ENCODE measurements at places on chromosomes 3 and 15.
A peak's percentile ranks its signal among the peaks of the same experiment; 100 is the strongest.

DNA sequence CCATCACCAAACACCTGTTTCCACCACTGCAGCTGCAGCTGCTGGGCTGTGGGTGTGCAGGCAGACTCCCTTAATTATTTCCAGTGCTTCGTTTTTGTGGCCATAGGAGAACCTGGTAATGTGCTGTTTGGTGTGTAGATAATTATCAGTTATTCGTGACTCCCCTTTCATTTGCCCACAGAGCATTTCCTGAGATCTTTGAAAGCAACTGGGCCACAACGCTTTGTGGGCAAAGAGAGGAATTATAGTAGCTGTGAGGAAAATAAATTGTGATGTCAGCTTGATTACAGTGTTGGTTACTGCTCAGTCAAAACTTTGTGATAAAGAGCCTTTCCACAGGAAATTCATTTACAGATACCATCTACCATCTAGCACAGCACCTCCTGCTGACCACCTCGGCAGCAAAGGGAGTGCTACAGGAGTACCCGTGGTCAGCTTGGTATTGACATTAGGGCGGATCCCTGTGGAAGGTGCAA, 193.3 kb upstream of the SLCO3A1 start:
- no peak for DNase-seq

GRCh38 chr3:171591070-171591469, 130.9 kb upstream of the TNIK start:
- no peak for DNase-seq

DNA sequence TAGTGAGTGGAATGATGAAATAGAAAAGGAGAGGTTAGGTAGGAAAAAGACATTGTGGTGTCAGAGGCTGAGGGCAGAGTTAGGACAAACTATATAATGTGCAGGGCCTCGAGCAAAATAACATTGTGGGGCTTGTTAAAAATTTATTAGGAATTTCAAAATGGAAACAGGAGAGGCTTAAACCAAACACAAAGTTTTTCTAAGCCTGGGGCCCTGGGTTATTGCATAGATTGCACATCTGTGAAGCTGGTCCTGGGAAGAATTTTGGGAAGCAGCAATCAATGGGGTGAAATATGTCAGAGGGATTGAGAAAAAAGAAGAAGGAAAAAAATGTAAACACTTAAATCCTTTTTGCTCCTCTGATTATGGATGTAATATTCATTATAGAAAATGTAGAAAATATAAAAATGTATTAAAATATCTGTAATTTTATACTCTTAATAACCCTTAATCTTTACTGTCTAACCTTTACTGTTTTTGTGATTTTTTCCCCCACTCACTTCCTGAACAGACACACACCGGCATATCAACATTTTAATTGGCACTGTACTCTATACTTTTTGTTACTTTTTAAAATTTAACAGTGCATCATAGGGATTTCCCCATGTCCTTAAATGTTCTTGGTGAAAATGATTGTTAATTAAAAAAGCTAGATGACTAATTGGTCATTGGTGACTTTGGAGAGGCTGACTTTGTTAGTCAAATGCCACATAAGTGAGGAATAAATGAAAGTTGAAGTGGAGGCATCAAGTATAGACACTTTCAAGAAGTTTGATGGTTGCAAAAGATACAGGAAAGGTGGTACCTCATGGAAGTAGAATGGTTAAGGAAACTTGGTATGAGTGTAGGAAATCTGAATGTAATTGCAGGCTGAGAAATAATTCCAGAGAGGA, 183.4 kb downstream of the NFKBIZ start:
- no peak for DNase-seq

- no peak for DNase-seq
Observed at GRCh38 chr15:57548351-57548750, 43.4 kb upstream of the MYZAP start.

GRCh38 chr15:49709646-49710214, 88.9 kb downstream of the DTWD1 start:
- no peak for DNase-seq

GRCh38 chr3:150147776-150148175, 177.1 kb upstream of the PFN2 start:
- DNase-seq = no peak

- no peak for DNase-seq
Observed at GRCh38 chr3:181721046-181721875, 9.5 kb downstream of the SOX2 start.

DNA sequence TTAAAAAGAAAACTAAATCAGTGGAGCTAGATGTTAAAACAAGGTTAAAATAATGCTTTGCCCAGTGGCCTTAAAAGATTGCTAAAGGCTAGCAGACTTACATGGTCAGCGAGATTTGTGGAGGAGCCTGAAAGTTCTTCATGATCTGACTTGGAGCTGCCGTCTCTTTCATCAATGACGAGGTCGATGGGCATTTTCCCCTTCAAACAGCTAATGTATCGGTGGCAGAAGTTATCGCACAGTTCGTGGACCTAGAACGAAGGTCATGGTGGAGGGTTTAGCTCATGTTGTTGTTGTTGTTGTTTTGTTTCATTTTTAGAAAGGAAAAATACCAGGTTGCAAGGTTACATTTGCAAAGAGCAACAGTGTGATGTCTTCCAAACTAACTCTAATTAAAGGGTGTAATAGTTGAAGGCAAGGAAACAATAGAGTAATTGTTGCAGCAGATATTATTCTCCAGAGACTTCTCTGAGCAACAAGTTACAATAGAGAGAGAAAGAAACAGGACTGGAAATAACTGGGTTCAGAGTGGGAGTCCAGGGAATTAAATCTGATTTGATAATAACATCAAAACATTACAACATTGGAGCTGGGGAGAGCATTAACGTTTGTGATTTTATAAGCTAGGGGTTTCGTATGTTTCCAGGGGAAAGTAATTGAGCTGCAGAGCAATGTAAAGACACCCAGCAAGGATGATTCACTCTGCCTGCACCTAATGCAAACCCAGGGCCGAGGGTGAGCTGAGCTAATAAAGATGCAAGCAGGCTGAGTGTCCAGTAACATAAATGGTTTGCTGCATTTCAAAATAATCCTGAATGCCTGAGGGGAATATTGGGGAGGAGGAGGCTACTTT, 6.6 kb downstream of the MEIS2 start:
- DNase-seq = no peak

DNA sequence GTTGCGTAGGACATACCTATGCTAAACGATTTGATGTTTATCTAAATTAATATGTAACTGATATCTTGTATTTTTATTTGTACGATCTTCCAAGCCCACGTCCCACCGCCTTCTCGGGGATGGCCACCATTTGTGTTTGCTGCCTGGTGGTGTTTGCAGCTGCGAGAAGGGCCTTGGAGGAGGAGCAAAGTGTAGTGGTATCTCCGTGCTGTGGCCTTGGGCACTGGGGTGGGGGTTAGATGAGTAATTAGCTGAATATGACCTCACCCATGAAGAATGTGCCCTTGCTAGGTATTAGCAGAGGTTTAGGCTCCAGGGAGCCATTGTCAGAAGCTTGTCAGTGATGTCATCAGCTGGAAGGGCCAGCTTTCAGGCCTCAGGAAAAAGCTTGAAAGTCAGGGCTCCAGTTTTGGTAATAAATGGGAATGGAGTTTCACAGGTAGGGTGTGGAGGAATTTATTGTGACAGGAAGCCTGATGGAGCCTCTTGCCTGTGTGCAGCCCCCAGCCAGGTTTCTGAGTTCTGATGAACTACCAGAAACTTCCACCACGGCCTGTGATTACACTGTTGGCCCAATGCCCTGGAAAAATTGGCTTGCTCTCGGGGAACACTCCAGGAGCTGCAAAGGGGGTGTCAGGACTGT, 41.0 kb downstream of the FLNB start:
- no peak for DNase-seq

DNA sequence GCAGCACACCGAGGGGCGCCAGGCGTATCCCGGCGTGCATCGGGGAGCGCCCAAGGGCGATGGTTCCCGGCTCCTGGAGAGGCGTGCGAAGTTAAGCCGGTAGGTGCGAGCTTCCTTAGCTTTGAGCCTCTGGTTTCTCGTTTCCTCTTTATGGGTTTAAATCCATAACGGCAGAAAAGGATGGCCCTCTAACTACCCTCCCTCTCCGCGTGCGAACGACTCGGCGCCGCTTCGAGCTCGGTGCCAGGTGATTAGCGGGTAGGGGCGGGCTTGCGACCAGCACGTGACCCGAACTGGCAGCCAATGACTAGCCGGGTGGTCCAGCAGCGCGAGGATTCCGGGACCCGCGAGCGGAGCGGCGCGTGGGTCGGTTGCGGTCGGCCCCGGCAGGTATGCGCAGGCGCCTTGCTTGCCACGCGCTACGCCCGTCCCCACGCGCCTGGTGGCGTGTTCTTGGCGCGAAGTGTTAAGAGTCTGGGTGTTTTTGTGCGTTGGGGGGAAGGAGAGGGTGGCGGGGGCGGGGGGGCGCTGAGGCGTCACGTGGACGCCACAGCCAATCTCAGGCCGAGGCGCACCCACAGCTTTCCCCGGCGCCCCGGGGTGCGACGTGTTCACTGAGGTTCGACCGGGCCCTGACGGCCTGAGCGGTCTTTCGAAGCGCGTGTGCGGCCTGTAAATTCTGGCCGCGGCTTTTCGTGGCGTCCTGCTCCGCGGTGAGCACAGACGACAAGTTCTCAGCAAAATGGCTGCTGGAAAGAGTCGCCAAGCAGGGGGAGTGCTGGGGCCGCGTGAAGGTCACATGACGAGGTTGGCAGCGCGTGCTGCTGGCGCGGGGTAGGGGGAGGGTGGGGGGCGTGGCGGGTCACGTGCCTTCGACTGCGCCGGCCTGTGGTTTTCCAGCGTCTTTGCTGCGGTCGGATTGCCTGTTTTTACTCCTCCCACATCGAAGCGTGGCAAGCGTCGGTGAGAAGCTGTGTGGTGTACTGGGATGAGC, 38.7 kb upstream of the MGA start:
- DNase-seq = peak; percentile 84

GRCh38 chr3:25503898-25504301, 75.8 kb downstream of the RARB start:
- no peak for DNase-seq

Data from stimulated activated CD8-positive, alpha-beta memory T cell treated with anti-CD3 and anti-CD28 coated beads, Interleukin-4, amount 100 ng/mL, for 4 hours (primary cell).